ENCODE measurements at places on chromosomes 7 and 10. TPM values are rescaled to one million over a fixed set of nuclear protein-coding genes. Genes with fewer than 3 reads are reported as not detected.

DNA sequence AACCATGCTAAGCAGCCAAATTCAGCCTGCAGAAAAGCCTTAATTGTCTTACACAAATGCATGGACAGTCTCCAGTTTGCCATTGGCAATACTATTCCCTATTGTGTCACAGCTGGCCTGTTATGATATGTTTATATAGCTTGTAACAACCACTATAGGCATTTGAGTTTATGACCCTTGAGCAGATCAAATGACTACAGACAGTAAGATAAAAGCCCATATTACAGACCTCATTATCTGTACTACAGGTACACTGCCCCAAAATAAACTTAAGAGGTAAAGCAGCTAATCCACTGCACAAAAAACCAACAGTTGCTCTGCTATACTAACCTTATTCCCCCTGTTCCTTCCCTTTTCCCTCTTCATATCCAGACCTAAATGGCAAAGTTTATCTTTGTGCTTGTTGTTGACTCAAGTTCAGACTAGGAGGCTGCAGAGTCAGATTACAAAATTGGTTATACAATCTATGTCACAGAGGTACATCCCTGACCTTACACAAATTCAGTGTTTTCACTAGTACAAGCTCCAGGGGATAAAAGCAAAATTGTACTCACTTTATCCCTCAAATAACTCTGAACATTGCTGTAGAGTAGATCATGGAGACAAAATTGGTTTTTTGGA lies 218.4 kb downstream of the GRM8 start:
- no peaks in the 10 kb centered on the region for H3K27me3 ChIP-seq
- no peaks in the 10 kb centered on the region for H3K4me1 ChIP-seq
- no peaks in the 10 kb centered on the region for H3K36me3 ChIP-seq
- no peak overlapping the region for H3K4me3 ChIP-seq
- no peak overlapping the region for H3K27ac ChIP-seq
- DNase-seq = no peak

DNA sequence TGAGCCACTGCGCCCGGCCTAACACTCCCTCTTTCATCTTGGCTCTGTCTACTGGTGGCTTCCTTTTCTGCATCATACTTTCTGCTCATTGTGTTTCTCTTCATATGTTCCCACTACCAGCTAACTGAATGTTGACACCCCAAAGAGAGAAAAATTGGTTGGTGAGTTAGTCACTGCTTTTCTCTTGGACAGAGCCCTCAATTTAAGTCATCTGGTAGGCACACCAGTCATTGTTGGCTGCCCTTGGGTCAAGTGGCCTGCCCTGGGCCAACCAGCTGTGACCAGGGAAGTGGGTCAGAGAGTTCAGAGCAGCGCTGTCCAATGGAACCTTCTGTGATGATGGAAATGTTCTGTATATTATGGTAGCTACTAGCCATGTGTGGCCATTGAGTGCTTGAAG lies 52.0 kb downstream of the GRK5 start:
- H3K36me3 ChIP-seq = no peaks in the 10 kb centered on the region
- DNase-seq = no peak
- H3K27me3 ChIP-seq = no peaks in the 10 kb centered on the region
- H3K4me3 ChIP-seq = no peak overlapping the region
- no peaks in the 10 kb centered on the region for H3K4me1 ChIP-seq

DNA sequence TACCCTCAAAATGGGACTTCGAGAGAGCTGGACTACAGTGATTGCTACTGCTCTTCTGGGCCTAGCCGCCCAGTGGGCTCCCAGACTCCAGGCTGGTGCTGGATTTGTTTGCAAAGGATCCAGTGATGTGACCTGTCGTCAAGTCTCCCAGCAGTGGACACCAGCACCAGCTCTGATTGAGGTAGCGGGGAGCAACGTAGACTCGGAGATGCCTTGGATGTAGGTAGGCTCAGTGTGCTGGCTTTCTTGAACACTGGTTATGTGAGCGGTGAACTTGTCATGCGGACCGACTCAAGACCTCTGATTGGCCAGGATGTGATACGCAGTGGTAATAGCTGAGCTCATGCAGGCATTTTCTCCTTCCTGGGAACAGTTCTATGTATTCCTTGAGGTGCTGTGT lies 19.4 kb downstream of the AKR1C2 start:
- no peak for DNase-seq
- H3K4me3 ChIP-seq = no peak overlapping the region
- H3K36me3 ChIP-seq = no peaks in the 10 kb centered on the region
- H3K27ac ChIP-seq = no peak overlapping the region
- no peaks in the 10 kb centered on the region for H3K4me1 ChIP-seq

- no peaks in the 10 kb centered on the region for H3K4me1 ChIP-seq
- H3K27ac ChIP-seq = no peak overlapping the region
- no peak for DNase-seq
- no peaks in the 10 kb centered on the region for H3K36me3 ChIP-seq
- no peaks in the 10 kb centered on the region for H3K27me3 ChIP-seq
These were observed 23.0 kb downstream of the DIP2C start for GRCh38 chr10:666237-667012.

- no peak for DNase-seq
- no peak overlapping the region for H3K27ac ChIP-seq
- no peaks in the 10 kb centered on the region for H3K4me1 ChIP-seq
- no peak overlapping the region for H3K4me3 ChIP-seq
These were observed 7.2 kb downstream of the TAS2R16 start for GRCh38 chr7:122988333-122988732.

DNA sequence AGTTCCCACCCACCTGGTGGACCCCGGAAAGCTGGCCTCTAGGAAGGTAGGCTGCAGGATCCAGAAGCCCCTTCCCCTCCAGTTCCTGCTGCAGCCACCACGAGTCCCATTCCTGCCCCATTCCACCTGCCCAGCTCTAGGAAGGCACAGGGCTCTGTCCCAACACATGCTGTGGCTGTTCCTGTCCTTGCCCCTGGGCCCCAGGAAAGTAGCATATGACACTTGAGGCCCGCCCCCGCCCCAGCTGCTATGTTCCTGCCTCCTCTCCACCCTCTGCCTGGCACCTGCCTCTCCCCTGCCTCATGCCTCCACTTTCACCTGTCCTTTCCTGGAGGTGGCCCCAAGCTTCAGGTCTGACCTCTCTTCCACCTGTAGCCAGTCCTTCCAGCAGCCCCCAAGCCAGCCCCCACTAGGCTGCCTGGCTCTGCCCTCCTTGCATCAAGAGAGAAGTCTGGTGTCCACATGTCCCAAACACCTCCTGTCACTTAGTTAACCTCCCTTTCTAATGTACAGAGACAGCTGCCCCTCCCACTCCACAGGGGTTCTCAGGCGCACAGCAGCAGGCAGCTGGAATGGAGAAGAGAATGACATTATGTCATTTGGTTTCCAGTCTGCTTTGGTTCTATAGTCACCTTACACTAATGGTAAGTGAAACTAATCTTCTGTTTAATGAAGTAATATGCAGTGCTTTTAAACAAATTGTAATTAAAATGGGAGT lies 22.7 kb downstream of the YKT6 start:
- no peaks in the 10 kb centered on the region for H3K4me1 ChIP-seq
- DNase-seq = no peak
- H3K27ac ChIP-seq = no peak overlapping the region
- no peaks in the 10 kb centered on the region for H3K27me3 ChIP-seq

- no peak for DNase-seq
- no peak overlapping the region for H3K4me3 ChIP-seq
- H3K27me3 ChIP-seq = no peaks in the 10 kb centered on the region
These were observed 31.8 kb downstream of the SMURF1 start for GRCh38 chr7:99112097-99112496.

DNA sequence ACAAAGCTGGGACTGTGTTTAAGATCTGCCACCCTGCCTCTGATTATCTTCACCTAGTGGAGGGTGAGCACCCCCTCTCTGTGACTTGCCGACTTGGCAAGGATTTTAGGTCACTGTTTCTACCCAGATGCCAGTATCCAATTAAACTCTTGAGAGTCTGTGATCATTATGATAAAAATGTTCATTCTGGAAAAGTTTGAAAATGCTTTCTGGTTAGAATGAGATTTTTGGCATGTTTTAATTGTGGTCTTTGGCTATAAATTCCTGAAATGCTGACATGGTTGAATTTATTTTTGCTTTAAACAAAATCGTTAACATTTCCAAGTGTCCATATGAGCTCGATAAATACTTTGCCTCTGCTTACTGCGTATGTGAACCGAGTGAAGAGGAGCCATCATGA lies 221.4 kb downstream of the BICC1 start:
- no peaks in the 10 kb centered on the region for H3K27me3 ChIP-seq
- DNase-seq = no peak
- H3K36me3 ChIP-seq = no peaks in the 10 kb centered on the region
- no peak overlapping the region for H3K4me3 ChIP-seq

DNA sequence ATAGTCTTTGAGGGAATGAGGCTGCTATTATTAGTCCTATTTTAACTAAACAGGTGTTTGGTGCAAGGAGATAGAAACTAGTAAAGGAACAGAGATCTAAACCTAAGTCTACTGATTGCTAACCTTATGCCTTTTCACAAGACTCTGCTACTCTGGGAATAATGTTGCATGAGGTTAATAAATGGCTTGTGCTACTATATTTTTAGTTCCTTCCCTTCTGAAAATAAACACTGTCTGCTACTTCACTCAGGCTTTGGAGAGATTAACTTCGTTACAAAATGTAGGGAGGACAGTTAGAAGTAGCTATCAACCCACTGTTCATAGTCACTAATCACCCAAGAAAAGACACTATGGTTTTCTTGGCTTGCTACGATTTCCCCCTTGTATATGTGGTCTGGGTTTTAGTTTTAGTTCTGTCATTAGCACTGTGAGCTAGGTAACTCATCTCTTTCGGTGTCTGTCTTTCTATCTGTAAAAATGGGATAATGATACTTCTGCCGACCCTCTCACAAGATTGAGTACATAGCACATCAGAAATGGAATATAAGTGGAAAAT lies 296.2 kb downstream of the LRRTM3 start:
- no peaks in the 10 kb centered on the region for H3K27me3 ChIP-seq
- H3K4me3 ChIP-seq = no peak overlapping the region
- no peak for DNase-seq

DNA sequence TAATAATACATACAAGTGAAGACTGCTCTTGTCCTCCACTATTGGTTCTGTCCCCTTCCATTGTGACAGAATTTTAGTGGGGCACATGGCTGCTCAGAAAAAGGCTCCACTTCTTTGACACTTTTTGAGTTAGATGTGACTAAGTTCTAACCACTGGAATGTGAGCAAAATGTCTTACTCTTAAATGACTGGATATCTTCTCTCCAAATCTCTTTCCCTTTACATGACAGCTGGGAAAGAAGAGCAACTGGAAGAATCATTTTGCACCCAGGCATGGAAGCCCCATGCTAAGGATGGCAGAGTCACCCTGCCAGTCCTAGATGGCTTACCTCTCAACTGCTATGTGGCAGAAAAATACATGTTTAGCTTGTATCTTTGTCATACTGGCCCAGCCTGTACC lies 97.7 kb downstream of the CACNA2D1 start:
- no peak overlapping the region for H3K4me3 ChIP-seq
- DNase-seq = no peak
- no peaks in the 10 kb centered on the region for H3K36me3 ChIP-seq
- H3K27me3 ChIP-seq = no peaks in the 10 kb centered on the region
- no peaks in the 10 kb centered on the region for H3K4me1 ChIP-seq

DNA sequence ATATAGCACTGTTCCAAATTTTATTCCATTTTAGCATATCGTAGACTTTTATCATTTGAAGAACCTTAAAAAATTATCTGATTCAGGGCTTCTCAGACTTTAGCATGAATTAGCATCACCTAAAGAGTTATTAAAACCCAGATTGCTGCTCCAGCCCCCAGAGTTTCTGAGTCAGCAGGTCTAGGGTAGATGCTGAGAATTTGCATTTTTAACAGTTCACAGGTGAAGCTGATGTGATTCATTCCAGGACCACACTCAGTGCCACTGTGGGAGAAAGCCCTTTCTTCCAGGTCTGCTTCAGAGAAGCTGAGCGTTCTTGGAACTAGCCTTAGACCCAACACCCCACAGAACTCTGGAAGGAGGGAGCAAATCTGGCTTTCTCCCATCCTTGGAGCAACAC lies 174.1 kb upstream of the YAE1 start:
- DNase-seq = no peak
- H3K27ac ChIP-seq = no peak overlapping the region
- H3K27me3 ChIP-seq = peaks cover 9% of the 10 kb centered on the region
- no peak overlapping the region for H3K4me3 ChIP-seq

DNA sequence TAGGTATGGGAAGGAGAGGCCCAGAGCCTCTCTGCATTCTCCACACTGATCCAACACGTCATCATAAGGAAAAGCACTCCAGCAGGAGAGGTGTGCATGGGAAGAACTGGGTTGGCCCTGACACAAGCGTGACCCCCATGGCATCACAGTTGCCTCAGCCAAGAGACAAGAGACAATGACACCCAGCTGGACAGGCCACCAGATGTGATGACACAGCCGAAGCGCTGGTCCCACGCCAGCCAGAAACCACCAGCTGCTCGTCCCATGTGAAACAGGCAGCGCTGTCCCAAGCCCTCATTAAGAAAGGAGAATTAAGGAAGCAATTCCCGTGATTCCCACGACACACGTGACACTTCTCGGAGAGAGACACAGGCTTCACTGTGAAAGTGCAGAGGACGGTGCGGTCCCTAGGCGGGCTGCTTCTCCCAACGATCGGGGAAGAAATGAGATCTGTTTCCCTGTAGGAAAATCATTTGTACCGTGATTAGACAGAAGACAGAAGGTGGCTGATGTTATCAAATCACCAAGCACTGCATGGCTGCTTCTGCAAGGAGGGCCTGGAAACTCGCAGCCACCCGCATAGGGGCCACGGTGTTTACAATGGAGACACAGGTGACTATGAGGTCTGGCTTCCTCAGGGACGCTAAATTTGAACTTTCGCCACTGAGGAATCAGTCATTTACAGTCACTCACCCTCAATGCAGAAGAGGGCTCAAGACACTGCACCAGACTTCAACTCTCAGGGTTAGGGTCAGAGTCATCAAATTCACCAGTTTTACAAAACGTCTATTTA lies 74.5 kb downstream of the DIP2C start:
- DNase-seq = no peak
- H3K27me3 ChIP-seq = no peaks in the 10 kb centered on the region
- H3K27ac ChIP-seq = peak overlapping the region; percentile 68
- peaks cover 22% of the 10 kb centered on the region for H3K4me1 ChIP-seq

GRCh38 chr10:127423218-127423915 lies 125.7 kb upstream of the NPS start:
- no peak for DNase-seq
- H3K4me3 ChIP-seq = no peak overlapping the region
- H3K36me3 ChIP-seq = peaks cover 9% of the 10 kb centered on the region
- H3K4me1 ChIP-seq = no peaks in the 10 kb centered on the region
- H3K27ac ChIP-seq = no peak overlapping the region

- H3K27ac ChIP-seq = no peak overlapping the region
- H3K4me3 ChIP-seq = no peak overlapping the region
- DNase-seq = no peak
- no peaks in the 10 kb centered on the region for H3K36me3 ChIP-seq
- H3K27me3 ChIP-seq = no peaks in the 10 kb centered on the region
- H3K4me1 ChIP-seq = no peaks in the 10 kb centered on the region
These were observed 34.6 kb upstream of the AOAH start for GRCh38 chr7:36758879-36759278.

Gene PON1
- total RNA-seq = not detected

Gene TEX36
- total RNA-seq = not detected

Gene KCNH2
- total RNA-seq = 0.29 TPM

Gene YWHAG
- 128 TPM for total RNA-seq

Measured in breast epithelium (tissue), 4 donors.